Activated naive CD4-positive, alpha-beta T cell (primary cell): ENCODE measurements at places on chromosomes 1 and 21.

- no peak for DNase-seq
Observed at GRCh38 chr1:46550751-46551231, 656 bp downstream of the KNCN start.

GRCh38 chr1:27517907-27518718 is 28.1 kb upstream of the WASF2 start:
- DNase-seq: no peak

GRCh38 chr21:14603202-14603601 is 57.1 kb upstream of the SAMSN1 start:
- DNase-seq: no peak

DNA sequence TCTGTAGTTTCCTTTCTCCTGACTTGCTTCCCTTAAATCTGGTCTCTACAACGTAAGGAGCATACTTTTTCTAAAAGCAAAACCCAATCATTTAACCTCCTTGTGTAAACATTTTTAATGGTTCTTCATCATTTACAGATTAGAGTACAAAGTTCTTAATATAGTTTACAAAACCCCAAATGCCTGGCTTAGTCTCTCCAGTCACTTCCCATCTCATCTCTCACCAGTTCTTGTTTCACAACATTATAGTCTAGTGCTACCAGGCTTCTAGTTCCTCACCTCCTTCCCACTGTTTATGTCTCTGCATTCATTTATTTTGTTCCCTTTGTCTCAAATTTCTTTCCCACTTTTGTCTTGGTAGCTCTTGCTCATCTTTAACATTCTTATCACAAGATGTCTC is 168.4 kb downstream of the FASLG start:
- DNase-seq: no peak

DNA sequence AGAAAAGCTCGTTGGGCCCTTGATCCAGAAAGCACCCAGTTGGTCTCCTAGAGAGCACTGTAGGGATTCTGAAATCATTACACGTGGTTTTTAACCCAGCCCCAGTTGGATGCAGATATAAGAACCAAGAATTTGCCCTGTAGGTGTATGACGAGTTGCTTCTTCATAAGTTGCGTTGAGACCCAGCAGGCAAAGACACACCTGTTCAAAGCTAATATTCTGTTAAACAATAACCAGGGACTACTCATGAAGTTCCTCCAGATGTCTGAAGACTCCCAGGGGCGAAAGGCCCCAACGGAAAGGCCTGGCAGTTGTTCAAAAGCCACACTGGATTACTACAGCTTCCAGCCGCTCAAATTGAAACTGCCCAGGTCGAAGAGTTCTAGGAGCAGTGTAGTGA is 88.6 kb upstream of the HNRNPU start:
- no peak for DNase-seq

DNA sequence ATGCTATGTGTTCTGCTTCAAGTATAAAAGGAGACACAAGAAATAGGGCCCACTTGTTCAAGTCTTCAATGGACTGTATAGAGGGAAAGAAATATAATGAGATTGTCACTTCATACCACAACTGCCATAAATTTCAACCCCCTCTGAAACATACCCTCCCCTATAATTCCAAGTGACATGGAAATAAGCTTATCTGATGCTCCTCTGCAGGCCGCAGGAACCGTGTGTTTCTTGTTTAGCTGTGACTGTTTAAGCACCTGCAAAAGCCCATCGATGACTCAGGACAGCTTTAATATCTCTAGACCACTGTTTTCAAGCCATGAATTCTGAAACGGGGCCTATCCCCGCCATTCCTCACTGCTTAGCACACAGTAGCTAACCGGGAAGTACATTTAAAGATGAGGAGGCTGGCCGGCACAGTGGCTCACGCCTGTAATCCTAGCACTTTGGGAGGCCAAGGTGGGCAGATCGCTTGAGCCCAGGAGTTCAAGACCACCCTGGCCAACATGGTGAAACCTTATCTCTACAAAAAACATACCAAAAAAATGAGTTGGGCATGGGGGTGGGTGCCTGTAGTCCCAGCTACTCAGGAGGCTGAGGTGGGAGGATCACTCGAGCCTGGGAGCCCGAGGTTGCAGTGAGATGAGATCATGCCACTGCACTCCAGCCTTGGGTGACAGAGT is 4.2 kb downstream of the HLCS start:
- DNase-seq: no peak

GRCh38 chr1:98468111-98468717 is 193.3 kb upstream of the SNX7 start:
- DNase-seq: no peak

DNA sequence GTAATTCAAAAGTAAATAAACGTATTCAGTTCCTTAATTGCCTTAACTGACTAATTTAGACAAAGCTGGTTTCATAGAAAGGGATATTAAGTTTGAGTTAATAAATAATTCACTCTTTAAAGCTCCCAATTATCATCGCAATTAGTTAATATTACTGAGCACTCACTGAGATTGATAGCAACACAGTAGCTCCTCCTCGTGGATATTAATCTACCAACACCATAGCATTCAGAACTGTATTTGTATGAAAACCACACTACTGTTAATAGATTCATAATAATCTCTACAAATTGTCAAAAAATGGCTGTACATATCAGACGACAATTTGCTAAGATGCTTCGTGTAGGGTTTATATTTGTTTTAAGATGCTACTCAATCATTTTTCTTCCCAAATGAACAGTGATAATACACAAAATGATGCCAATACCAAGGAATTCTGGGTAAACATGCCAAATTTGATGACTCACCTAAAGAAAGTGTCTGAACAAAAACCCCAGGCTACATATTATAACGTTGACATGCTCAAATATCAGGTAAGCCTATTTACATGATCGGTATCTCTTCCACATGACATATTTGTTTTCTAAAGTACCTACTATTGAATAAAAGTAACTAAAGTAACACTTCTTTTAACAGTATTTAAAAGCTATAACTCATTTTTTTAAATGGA is 18.8 kb upstream of the DYNLT5 start:
- no peak for DNase-seq

- no peak for DNase-seq
Observed at GRCh38 chr1:108560189-108560873, 431 bp downstream of the EEIG2 start.

GRCh38 chr1:72483846-72484357 is 201.6 kb upstream of the NEGR1 start:
- DNase-seq: no peak

DNA sequence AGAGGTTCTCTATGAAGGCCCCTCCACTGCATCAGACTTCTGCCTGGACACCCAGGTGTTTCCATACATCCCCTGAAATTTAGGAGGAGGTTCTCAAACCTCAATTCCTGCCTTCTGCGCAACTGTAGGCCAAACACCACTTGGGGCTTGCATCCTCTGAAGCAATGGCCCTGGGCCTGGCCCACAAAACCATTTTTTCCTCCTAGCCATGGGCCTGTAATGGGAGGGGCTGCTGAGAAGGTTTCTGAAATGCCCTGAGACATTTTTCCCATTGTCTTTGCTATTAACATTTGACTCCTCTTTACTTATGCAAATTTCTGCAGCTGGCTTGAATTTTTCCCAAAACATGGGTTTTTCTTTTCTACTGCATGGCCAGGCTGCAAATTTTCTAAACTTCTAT is 37.9 kb upstream of the PTPRC start:
- DNase-seq: no peak

GRCh38 chr1:164578479-164579200 is 19.7 kb downstream of the PBX1 start:
- DNase-seq: no peak

- no peak for DNase-seq
Observed at GRCh38 chr1:161905269-161905884, 118.3 kb downstream of the OLFML2B start.

DNA sequence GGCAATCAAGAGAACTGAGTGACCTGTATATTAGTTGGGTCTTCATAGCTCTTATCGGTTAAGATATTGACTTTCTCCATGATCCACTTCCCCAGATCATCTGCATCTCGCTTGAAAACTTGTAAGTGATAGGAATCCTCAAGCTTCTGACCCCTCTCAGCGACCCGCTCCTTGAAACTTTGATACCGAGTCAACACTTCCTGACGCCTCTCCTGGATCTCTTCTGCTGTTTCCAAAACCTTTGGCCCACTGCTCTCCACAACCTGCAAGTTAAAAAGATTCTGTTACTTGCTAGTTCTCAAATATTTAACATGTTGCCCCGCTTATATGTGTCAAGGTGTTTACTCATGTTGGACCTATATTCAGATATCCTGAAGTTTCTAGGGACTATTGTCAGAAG is 1.4 kb downstream of the SPTA1 start:
- DNase-seq: no peak

DNA sequence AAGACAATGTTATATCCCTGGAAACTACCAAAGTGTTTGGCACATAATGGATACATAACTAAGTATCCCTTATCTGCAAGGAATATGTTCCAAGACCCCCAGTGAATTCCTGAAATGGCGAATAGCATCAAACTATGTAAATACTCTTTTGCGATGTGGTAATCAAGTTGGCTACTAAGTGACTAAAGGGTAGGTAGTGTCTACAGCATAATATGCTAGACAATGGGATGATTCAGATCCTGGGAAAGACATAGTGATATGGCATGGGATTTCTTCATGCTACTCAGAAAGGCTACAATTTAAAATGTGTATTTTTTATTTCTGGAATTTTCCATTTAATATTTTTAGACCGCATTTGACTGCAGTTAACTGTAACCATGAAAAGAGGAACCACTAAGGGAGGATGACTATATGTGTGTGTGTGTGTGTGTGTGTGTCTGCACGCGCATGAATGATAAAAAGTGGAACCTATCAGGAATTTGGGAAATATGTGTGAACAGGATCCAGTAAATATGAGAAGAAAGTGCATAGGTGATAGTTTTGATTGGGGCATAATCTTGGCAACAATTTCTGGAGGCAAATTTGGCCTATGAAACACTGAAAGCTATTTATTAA is 1899.9 kb downstream of the NCAM2 start:
- DNase-seq: no peak

GRCh38 chr21:15014221-15014620 is 50.6 kb downstream of the NRIP1 start:
- no peak for DNase-seq

DNA sequence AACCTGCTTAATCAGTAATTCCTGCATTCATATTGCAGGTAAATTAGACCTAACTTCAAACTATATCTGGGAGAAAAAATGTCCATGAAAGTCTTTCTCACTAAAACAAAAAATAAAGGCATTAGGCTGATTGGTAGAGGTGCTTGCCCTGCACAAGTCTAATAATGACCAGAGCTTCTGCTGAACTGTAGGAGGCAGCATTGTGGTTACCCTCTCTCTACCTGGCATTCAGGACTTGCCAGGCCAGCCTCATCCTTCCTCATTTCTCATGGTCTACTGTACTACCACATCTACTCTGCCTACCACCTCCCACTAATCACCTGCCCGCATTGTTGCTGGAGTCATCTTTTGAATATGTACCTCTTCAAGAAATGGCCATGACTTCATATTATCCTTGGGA is 60.8 kb upstream of the KRTAP11-1 start:
- DNase-seq: no peak

GRCh38 chr1:197989058-197989457 is 71.9 kb downstream of the LHX9 start:
- DNase-seq: no peak
